Transverse colon (tissue), 4 donors: ENCODE measurements at places on chromosomes 5 and 9. TPM values are rescaled to one million over a fixed set of nuclear protein-coding genes. Genes with fewer than 3 reads are reported as not detected.

The SLC9A3 gene
- total RNA-seq: 223 TPM

The NACC2 gene
- total RNA-seq: 26.1 TPM

The FLT4 gene
- 16.1 TPM for total RNA-seq

The LRRC19 gene
- total RNA-seq: 102 TPM

The SLC4A9 gene
- total RNA-seq: 0.82 TPM

The ITK gene
- total RNA-seq: 0.40 TPM

- no peak for DNase-seq
Observed at GRCh38 chr5:91929522-91929817, 546.4 kb upstream of the ARRDC3 start.

DNA sequence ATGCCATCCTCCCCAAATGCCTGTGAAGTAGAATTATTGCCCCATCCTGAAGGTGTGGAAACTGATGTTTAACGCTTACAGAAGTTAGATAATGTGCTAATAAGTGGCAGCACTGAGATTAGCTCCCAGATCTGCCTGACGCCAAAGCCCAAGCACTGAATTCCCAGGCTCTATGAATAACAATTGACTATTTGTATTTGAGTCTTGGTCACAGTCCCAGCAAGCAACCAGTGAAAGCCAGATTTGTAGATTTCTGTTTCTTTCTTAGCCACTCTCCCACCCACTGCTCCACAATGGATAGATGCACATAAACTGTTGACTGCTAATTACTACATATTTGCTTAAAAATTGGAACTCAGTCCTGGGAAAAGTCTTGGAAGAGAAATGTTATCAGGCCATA lies 34.4 kb downstream of the FAM240B start:
- DNase-seq: no peak

- DNase-seq: no peak
Observed at GRCh38 chr5:17805227-17805825, 171.1 kb downstream of the TAF11L14 start.

DNA sequence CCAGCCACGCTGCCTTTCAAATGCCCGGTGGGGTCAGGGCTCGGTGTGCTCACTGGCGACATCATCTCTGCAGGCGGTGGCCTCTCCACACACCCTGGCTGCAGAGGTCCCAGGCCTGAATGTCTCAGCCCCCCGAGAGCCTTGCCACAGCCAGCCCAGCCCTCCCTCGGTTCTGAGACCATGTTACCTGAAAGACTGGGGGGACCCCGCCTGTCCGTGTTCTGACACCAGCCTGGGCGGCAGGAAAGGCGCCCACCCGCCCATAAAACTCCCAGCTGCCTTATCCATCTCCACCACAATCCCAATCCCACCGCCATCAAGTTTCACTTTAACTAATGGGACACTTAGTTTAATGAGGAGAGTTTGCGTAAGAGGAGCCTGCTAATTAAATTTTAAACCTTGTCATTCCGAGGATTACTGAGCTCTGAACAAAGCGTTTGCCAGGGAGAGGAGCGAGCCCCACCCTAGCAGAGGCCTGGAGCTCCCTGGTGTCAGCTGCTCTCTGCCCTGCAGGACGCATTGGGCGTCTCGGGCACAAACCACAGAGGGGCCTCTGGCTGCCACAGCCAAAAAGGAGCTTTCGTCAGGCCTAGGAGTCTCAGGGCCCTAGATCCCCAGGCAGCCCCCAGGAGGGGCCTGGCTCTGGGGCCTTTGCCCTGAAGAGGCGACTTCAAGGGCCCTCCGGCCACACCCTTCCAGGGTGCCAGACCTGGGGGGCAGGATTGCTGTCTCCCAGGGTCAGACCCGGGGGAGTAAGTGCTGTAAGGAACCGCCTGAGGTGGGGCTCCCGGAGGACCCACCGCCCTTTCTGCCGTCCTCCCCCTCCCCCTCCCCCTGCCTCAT lies 15.3 kb downstream of the LHX3 start:
- no peak for DNase-seq

- no peak for DNase-seq
Observed at GRCh38 chr9:27292659-27293405, 4.1 kb downstream of the EQTN start.

DNA sequence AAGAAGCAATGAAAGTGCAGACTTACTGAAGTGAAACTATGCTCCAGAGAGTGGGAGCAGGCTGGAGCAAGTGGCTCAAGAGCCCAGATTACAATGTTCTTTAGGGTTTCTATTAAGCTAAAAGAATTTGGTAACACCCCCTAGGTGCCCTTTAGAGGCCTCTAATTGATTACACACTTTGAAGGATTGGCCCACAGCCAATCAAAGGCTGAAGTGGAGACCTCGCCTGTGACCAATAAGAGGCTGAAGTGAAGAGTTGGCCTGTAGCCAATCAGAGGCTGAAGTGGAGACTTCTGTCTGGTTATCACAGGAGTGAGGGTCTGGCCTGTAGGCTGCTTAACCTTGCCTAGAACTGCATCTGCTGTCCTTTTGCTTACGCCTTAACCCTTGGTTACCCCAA lies 46.7 kb upstream of the SPATA31C2 start:
- DNase-seq: no peak

GRCh38 chr5:162800301-162800700 lies 637.1 kb upstream of the CCNG1 start:
- no peak for DNase-seq

GRCh38 chr5:94113-94892 lies 2.3 kb downstream of the PLEKHG4B start:
- DNase-seq: no peak

- DNase-seq: no peak
Observed at GRCh38 chr5:24264547-24264946, 380.2 kb downstream of the CDH10 start.
